Stomach (tissue), 19 donors: ENCODE measurements at places on chromosomes 4 and X. TPM values are rescaled to one million over a fixed set of nuclear protein-coding genes. Genes with fewer than 3 reads are reported as not detected.

The AWAT2 gene
- total RNA-seq, result not detected

GRCh38 chr4:180363815-180364214, 1879.4 kb upstream of the TENM3 start:
- no peak for DNase-seq

- DNase-seq, result peak; percentile 48
Observed at GRCh38 chr4:15414551-15415091, 13.2 kb upstream of the C1QTNF7 start.

GRCh38 chr4:114783215-114783595, 184.6 kb downstream of the UGT8 start:
- DNase-seq, result no peak

DNA sequence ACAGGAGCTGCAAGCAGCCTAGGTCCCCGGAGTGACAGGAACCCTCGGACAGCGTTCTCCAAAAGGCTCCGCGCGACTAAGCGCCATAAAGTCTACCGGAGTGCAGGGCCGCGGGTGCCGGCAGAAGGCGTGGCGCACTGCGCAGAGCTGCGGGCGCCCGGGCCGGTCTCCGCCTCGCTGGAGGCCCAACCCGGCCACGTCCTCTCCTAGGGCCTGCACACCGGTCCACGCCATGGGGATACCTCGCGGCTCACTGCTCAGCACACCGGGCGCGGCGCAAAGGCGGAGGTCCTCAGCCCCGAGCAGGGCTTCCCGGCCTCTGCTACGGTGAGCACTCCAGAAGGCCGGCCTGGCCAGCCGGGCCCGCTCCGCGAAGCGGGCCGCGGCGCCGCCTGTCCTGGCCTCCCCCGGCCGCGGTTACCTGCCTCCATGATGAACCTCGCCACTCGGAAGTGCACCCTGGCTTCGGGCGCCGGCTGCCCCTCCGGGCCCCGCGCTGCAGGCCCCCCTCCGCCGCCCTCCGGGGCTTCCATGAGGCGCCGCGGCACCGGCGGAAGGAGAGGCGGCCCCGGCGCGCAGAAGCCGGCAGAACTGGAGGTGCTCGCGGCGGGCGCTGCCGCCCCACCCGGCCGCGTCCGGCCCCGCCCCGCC, at the start of gene CCNQ:
Gene CCNQ, minus strand, starts transcription at position 599 of the 651 bp plus-strand sequence. Its CDS starts 66 bp downstream, at position 533.
- DNase-seq, result peak; percentile 55

DNA sequence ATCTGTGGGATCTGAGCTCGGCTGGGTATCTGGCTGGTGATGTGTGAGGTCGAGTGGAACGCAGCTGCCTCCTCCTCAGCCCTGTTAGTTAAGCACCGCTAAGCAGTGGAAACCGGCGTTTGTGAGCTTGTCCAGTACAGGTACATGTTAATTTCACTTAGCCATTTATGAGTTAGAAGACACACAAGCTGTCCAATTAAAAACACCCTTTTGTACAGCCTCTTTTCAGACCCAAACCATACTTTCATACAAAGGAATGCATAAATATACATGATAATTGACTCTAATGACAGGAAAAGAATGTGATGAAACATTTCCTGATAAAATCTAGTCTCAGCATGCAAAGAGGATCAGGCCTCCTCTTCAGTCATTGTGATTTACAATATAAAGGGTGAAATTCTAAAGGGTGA, 163.6 kb upstream of the FAT1 start:
- DNase-seq, result no peak

DNA sequence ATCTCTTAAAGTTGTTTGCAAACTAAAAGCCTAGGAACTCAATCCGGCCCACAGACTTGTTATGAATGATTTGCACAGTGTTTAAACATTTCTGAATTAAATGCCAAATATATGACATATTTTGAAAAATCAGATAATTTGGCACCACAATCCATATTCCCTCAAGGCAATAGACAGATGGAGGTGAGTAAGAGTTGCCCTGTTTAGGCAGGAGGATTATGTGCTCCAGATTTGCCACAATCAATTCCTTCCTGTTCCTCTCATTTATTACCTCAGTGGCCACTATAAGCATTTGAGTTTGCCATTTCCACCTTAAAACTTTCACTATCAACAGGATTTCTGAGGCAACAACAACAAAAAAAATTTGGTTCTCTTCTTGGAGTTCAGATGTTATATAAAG, 18.7 kb downstream of the UBA6 start:
- DNase-seq, result no peak

The MAGEB2 gene
- total RNA-seq, result not detected

GRCh38 chrX:84187533-84188319, at the start of gene RPS6KA6:
RPS6KA6 (minus strand) TSS chrX:84188199; CDS start chrX:84187899, 300 bp downstream.
- DNase-seq, result peak; percentile 58

- no peak for DNase-seq
Observed at GRCh38 chr4:72631296-72631695, 62.3 kb upstream of the ADAMTS3 start.

- DNase-seq, result peak; percentile 76
Observed at GRCh38 chr4:48653217-48654014, 126.7 kb downstream of the FRYL start.

- no peak for DNase-seq
Observed at GRCh38 chr4:101205916-101206315, 141.4 kb downstream of the PPP3CA start.

GRCh38 chr4:41420541-41420940, 117.4 kb upstream of the LIMCH1 start:
- no peak for DNase-seq

The FOXP3 gene
- total RNA-seq, result not detected

DNA sequence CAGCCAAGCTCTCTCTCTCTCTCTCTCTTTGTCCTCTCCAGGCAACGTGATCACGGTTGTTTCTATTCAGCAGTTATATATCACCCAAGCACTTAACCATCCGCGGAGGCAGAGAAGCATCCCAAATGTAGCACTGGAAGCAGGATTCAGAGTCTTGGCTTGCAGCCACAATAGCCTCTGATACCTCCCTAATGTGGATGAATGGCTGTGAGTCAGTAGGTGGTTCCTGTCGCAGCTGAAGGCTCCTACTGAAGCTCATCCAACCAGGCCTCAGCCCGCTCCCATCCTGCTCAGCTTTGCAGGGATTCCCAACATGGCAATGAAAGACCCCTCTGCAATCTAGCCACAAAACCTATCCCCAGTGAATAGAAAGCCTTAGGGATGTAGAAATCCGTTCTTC, 5.1 kb downstream of the HS6ST2 start:
- DNase-seq, result no peak

The HTN3 gene
- total RNA-seq, result not detected

GRCh38 chrX:103211012-103211715, 3.7 kb upstream of the BEX4 start:
- DNase-seq, result peak; percentile 81

DNA sequence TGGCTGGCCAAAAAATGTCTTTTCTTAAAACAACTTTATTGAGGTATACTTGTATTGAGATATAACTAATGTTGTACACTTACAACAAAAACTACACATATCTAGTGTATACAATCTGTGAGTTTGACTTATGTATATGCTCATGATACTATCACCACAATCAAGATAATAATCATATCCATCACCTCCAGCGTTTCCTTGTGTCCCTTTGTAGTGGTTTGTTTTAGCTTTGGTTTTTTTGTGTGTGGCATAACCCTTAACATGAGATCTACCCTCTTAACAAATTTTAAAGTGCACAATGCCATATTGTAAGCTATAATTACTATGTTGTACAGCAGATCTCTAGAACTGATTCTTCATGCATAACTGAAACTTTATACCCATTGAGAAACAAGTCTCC, 13.4 kb upstream of the PCSK1N start:
- no peak for DNase-seq

DNA sequence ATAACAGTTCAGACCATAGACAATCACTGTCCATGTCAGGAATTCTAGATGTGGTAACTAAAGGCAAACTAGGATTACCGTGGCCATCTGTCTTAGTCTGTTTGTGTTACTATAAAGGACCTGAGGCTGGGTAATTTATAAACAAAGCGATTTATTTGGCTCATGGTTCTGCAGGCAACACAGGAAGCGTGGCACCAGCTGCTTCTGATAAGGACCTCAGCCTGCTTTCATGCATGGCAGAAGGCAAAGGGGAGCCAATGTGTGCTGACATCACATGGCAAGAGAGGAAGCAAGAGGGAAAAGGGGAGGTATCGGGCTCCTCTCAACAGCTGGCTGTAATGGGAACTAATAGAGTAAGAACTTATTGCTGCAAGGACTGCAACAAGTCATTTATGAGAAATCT, 376.7 kb downstream of the GPM6A start:
- DNase-seq, result no peak

DNA sequence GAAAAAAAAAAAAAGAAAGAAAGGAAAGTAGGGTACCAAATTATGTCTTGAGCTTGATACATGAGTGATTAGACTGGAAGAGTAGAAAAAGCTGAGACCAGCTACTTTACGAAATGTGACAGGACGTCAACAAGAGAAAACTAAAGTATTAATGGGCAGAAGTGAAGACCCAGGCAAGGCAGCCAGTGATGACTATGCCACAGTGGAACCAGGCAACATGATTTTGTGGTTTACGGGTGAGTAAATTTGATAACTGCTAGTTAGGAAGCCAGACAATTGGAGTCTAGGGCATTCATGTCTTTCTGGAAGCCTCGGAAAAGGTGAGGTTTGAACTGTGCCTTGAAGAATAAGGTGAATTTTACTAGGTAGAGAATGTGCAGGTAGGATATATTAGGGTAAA, 326.4 kb downstream of the TENM3 start:
- DNase-seq, result no peak

DNA sequence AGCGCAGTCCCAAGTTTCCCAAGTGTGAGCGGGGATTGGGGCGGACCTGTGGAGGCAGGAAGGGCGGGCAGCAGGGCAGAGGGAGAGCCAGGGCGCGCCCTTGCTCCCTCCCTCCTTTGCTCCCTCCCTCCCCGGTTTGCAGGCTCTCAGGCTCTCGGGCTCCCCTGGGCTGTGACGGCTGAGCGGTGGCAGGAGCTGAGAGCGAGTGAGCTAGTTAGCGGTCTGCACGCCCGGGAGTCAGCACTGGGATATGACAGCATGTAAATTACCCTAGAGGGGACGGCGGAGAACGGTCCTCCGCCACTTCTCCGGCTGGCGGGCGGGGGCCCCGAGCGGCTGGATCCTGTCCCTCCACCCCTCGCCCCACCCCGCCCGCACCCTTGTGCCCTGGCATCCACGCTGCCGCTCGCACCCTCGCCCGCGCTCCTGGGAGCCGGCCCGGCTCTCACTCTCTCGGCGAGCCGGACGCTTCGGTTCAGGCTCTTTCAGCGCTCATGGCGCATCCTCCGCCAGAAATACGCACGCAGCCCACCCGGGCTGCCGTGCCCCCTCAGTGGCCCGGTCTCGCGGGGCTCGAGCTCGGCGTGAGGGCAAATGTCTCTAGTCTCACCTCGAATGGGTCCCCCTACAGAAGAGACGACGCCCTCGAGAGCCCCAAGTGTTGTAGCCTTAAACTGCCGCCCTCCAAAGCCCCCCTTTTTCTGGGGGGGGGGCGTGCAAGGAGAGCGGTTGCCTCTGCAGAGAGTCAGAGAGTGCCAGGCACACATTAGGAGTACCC, at the start of gene TSC22D3:
Gene TSC22D3, minus strand, starts transcription at position 54 of the 778 bp plus-strand sequence. CDS start 368 bp downstream, outside the sequence.
- peak; percentile 90 for DNase-seq

The NLGN4X gene
- 0.58 TPM for total RNA-seq

GRCh38 chr4:69707807-69708206, 52.6 kb downstream of the SULT1B1 start:
- no peak for DNase-seq

The GPRASP2 gene
- total RNA-seq, result 32.1 TPM

The SUPT20HL1 gene
- total RNA-seq, result not detected

DNA sequence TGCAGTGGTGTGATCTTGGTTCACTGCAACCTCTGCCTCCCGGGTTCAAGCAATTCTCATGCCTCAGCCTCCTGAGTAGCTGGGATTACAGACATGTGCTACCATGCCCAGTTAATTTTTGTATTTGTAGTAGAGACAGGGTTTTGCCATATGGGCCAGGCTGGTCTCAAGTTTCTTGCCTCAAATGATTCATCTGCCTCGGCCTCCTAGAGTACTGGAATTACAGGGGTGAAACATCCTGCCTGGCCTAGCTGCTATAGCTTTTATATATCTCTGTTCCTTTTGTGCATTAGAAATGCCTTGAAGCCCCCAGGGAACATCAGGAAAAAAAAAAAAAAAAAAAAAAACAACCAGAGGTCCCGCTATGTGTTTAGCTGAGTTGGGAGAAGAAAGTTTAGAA, 34.8 kb downstream of the UBE2K start:
- no peak for DNase-seq

GRCh38 chr4:164874789-164875188, 2.2 kb upstream of the APELA start:
- no peak for DNase-seq

- peak; percentile 76 for DNase-seq
Observed at GRCh38 chr4:25814301-25815136, 48.3 kb downstream of the SEL1L3 start.

DNA sequence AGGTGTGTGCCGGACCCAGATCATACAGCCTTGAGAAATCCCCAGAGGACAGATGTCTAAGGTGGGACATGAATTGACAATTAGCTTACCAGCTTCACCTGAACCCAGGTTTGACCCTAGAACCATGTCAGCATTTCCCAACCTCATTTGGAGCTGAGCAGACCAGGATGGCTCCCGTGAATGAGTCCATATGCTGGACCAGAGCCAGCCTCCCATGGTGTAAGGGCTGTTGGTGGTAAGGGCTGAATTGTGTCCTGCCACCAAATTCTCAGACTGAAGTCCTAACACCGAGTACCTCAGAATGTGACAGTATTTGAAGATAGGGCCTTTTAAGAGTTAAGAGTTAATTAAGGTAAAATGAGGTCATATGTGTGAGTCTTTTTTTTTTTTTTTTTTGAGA, 88.3 kb downstream of the SLC34A2 start:
- DNase-seq, result no peak

DNA sequence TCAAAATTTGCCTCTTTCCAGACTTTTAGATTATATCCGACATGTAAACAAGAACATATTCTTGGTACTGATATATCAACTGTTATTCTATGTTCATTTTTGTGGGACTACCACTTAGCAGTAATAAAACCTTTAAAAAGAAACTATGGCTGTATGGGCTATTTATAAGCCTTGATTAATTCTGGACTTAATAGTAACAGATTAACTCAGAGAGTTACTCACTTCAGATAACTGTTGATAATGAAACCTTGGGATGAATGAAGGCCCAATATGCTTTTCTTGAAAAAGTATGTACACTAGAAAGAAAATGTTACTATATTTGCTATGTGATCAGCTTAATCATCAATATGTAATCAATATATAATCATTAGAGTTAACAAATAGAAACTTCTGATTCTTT, 595.9 kb upstream of the BOD1L1 start:
- DNase-seq, result no peak

- no peak for DNase-seq
Observed at GRCh38 chrX:14775416-14775815, 97.5 kb downstream of the FANCB start.

- DNase-seq, result no peak
Observed at GRCh38 chr4:34953145-34953799, 1291.0 kb downstream of the ARAP2 start.

DNA sequence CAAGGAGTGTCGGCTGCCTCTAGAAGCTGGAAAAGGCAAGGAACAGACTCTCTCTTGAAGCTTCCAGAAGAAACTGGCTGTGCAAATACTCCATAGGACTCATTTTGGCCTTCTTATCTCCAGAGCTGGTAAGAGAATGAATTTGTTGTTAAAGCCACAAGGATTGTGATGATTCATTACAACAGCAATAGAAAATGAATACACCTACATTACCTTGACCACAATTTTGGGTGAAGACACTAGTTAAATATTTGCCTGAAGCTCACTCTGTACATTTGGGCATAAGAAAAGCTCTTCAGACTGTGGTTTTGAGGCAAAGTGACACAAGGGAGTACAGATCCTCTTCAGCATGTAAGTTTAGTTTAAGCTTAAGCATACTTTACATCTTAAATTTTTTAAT, 134.5 kb upstream of the TLL1 start:
- no peak for DNase-seq

- peak; percentile 42 for DNase-seq
Observed at GRCh38 chr4:90328558-90328957, 201.4 kb downstream of the CCSER1 start.
